Activated T-helper 1 cell treated with anti-CD3 and anti-CD28 coated beads, Interleukin-12 subunit alpha, Interleukin-12 subunit beta, Interleukin-2, Interleukin-4 antibody, amounts not matched to agents 30 ng/mL and 10 ng/mL and 1 ng/mL, durations not matched to agents 14 hours and 24 hours and 36 hours (primary cell): ENCODE measurements at places on chromosomes 16 and 17. TPM values are rescaled to one million over a fixed set of nuclear protein-coding genes. Genes with fewer than 3 reads are reported as not detected.

DNA sequence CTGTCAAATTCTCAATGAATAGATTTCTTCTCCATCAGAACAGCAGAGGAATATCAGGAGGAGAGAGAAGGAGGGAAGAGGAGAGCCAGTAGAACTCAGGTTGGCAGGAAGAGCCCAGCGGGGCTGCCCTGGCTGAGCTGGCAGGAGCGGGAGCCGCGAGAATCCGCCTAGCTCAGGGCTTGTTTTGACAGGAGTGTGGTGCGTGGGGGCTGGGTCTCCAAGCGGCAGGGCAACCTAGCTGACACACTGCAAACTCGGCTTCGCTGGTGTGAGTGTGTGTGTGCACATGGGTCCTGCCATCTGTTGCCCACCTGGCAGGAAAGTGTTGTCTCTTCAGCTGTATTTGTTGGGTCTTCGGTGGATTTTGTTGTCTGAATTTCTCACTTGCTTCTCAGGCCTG, 27.9 kb upstream of the BCAR1 start:
- DNase-seq = no peak

GRCh38 chr17:34081269-34081668, 173.8 kb upstream of the CCL2 start:
- DNase-seq = no peak

GRCh38 chr17:61128661-61129115, 271.0 kb upstream of the TBX2 start:
- no peak for DNase-seq

DNA sequence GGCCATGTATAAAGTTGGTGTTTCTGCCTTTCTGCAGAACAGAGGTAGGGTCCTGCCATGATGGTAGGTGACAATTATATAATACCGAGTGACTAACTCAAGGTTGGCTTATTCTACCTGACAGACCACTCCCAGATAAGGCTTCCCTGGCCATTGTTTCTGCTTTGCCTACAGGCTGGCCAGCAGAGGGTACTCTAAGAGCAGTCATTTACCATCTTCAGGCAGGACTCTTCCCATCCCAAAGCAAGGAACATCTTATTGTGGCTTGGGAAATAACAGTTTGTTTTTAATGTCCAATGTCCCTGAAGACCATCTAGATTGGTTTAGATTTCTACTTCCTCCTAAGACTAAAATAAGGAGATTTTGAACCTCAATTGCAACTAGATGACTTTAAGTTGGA, 74.1 kb downstream of the SNX11 start:
- no peak for DNase-seq

The EPX gene
- not detected in 2 replicates for total RNA-seq

The PIK3R5 gene
- 30.5 and 33.6 TPM in 2 replicates for total RNA-seq

The ZNF597 gene
- 2.6 TPM in 2 replicates for total RNA-seq
